Effector CD4-positive, alpha-beta T cell (primary cell): ENCODE measurements at places on chromosomes 13 and 19.

DNA sequence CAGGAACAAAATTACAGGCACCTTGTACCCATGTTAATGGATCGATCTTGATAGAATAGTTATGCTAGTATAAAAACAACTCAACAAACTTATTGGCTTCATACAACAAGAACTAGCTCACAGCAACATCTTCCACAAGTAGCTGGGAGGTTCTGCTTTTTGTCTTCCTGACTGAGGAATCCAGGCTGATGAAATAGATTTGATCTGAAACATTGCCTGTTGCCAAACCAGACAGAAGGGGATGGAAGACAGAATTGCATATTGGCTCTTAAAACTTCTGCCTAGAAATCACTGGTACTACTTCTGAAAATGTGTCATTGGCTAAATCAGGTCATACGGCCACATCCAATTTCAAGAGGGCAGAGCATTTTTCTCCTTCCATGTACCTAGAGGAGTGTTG is 267.3 kb downstream of the RFC3 start:
- no peak for DNase-seq

DNA sequence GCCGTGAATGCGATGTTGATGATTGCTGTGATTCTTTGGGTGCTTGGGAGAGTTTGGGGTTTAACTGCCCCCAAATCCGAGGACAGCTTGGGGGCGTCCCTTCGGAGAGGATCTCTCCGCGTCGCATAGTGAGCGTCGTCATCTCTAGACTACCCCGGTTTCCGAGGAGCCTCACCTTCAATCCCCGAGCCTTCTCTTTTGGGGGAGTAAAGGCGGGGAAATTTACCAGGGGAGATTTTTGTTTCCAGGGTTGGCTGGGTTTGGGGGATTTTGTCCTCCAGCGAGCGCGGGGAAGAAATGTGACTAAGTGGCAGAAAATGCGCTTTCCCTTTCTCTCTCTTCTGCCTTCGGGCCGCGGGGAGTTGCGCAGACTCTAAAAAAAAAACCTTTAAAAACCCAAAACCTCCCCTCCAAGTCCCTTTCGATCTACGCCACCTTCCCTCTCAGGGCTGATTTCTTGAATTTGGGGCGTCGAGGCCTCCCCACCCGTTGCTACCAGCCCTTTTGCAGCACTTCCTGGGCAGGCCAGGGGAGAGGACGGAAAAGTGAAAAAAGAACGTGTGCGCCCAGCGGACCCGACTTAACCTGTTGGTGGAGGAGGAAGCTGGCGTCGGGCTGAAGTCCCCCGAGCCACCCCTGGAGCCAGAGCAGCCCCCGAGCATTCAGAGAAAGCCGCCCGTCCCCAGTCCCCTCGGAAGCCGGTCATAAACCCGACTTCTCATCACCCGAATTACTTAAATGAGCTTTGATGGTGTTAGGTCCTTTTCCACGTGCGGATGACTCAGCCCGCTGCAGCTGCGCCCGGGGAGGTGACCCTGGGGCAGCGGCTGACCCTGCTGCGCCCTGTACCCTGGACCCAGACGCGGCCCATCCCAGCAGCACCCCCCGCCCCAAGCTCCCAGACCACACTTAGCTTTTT is 17.7 kb downstream of the NFIX start:
- no peak for DNase-seq

DNA sequence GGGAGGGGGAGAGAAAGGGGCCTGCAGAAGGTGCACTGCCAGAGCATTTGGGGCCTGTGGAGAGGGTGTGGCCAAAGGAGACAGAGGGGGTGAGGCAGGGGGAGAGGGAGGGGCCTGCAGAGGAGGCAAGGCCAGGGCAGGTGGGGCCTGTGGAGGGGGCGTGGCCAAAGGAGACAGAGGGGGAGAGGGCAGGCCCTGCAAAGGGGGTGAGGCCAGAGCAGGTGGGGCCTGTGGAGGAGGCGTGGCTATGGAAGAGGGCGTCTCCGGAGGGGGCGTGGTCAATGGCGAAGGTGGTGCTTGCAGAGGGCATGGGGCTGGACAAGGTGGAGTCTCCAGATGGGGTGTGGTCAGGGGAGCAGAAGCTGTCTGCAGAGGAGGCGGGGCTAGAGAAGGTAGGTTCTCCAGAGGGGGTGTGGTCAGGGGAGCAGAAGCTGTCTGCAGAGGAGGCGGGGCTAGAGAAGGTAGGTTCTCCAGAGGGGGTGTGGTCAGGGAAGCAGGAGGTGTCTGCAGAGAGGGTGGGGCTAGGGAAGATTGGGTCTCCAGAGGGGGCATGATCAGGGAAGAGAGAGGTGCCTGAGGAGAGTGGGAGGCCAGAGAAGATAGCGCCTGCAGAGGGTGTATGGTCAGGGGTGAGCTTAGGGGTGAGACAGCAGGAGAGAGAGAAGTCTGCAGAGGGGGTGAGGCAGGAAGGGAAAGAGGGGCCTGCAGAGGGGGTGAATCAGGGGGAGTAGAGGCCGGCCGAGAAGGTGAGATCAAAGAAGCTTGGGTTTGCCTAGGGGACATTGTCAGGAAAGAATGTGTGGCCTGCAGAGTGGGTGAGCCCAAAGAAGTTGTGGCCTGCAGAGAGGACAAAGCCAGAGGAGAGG is 3.4 kb downstream of the PRR36 start:
- peak; percentile 27 for DNase-seq

- no peak for DNase-seq
Observed at GRCh38 chr13:97015661-97016350, 21.5 kb upstream of the OXGR1 start.

DNA sequence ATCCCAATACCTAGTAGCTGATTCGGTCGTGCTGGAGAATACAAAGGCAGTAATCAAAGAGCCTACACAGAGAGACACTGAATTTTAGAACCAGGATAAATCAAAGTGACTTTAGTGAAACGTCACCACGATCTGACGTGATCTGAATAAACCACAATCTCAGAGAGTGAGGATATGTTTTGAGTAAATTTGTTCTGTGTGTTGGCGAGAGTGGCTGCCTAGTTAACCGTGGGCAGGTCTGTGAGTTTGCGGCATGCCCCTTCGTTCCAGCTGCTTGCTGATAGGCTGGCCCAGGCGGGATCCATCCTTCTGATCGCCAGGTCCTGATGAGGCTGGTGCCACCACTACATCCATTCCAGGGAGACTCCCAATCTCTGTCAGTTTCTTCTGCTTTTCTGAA is 40.4 kb downstream of the LRCH1 start:
- DNase-seq = peak; percentile 23

GRCh38 chr13:100434010-100434763 is 154.4 kb downstream of the GGACT start:
- DNase-seq = no peak

GRCh38 chr13:70090036-70090723 is 17.4 kb upstream of the ATXN8OS start:
- no peak for DNase-seq

DNA sequence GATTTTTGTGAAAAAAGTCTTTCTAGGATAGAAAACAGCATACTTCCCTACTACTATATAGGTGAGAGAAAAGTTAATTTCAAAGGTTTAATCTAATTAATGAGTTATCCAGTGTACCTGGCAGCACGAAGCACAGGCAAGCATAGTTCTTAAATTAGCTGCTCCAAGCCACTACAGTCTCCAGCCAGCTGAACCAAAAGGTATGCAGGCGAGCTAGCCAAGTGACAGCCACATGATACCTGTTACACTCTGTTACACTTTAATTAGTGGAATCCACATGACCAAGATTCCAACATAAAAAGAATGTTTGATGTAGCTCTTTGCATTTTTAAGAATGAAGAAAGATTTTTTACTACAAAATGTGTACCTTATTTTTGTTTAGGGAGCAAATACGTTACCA is 15.5 kb downstream of the SLC25A30 start:
- DNase-seq = no peak

DNA sequence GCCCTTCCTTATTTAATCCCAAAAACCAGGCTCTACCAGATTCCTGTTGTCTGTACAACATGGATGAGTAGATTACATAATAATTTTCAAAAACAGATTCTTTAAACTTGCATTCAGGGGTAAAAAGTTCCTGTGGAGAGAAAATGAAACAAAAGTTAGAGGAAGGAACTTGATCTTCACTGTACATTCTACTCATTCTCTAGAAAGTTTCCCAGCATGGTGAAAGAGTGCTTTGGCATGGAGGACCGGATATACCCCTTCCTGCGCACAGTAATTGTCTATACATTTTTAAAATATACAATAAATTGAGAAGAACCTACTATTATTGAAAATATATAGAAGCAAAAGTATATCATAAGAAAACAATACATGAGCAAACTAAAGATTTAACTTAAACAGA is 274.2 kb downstream of the ITGBL1 start:
- no peak for DNase-seq
